GM03348 (cell line): ENCODE measurements at places on chromosomes 3 and 15.
A peak's percentile ranks its signal among the peaks of the same experiment; 100 is the strongest.

GRCh38 chr15:93870583-93870982, 360.8 kb upstream of the MCTP2 start:
- no peak for DNase-seq

DNA sequence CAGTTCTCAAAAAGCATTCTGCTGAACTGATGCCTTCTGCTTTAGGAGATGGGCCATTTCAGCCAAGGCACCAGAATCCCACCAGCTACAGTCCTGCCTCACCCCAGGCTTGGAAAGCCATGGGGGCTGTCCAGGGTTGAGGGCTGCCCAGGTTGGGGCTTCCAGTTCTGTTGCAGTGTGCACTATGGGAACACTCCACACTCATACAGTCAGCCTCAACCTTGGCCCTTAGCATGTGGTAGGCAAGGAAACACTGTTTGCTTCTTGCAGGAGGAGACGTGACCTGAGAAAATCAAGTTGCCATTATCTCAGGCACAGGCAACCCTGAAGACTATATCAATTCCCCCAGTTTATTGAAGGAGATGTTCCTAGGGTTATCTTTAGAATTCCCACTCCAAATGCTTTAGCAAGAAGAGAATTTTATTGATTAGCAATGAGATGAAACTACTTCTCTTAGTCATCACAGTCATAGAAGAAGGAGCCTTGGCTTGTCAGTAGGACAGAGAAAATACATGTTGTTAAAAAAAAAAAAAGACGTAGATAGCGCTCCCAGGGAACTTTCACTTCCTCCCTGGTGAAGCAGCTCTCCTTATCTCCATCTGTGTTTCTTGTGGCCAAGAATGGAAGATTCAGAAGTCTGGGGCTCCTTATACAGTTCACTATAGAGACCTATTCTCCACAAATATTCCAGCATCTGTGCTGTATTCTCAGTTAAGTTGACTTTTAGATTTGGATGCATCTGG, 38.3 kb upstream of the IL12A start:
- DNase-seq: no peak

GRCh38 chr3:13457593-13457992, 22.5 kb upstream of the HDAC11 start:
- DNase-seq: no peak

- no peak for DNase-seq
These were observed 189.9 kb downstream of the DTWD1 start for GRCh38 chr15:49810720-49811119.

GRCh38 chr3:191329654-191330529, at the start of gene UTS2B:
Gene UTS2B, minus strand, starts transcription at chr3:191330526. Its CDS starts 48,337 bp downstream, at chr3:191282189.
- peak; percentile 58 for DNase-seq

- DNase-seq: no peak
These were observed 46.5 kb downstream of the ADPGK start for GRCh38 chr15:72737061-72737460.

- DNase-seq: peak; percentile 25
These were observed 25.8 kb downstream of the SCG3 start for GRCh38 chr15:51706926-51707608.
